ENCODE measurements at places on chromosomes 4 and X.

- no peak for DNase-seq
Observed at GRCh38 chr4:55865228-55865806, 11.9 kb downstream of the EXOC1 start.

GRCh38 chrX:154542723-154543424 lies 3.8 kb downstream of the G6PD start:
- DNase-seq, result no peak

DNA sequence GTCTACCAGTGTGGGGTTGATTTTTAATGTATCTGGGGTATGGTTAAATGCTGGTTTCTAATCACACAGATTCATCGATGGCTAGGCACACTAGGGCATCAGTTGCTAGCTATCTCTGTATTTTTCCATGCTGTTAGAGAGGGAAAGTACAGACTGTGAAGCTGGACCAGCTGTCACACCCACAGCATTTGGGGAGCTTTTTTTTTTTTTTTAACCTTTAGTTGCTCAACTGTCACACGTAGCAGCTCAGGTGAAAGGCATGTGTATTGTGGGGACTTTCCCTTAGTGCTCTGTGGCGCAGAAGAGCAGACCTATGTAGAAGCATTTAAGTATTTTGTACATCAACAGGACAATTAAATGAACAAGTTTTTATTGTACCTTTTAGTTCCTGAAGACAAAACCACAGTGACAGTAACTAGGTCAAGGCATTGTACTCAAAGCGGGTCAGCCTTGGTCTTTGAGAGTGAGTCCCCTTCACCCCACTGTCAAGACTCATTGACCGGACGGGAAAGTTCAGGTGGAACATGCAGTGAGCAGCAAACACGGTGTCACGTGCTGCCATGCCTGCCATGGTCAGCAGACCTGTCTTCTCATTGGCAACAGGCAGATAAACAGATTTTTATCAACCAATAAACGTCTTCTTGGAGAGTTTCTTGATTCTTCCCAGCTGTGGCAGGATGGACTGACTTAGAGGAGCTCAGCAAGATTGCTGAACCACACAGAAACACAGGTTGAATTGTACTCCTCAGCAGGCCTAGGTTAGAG lies 65.3 kb downstream of the CASP3 start:
- DNase-seq, result no peak

- DNase-seq, result no peak
Observed at GRCh38 chr4:136524039-136524438, 1008.3 kb downstream of the PCDH18 start.

DNA sequence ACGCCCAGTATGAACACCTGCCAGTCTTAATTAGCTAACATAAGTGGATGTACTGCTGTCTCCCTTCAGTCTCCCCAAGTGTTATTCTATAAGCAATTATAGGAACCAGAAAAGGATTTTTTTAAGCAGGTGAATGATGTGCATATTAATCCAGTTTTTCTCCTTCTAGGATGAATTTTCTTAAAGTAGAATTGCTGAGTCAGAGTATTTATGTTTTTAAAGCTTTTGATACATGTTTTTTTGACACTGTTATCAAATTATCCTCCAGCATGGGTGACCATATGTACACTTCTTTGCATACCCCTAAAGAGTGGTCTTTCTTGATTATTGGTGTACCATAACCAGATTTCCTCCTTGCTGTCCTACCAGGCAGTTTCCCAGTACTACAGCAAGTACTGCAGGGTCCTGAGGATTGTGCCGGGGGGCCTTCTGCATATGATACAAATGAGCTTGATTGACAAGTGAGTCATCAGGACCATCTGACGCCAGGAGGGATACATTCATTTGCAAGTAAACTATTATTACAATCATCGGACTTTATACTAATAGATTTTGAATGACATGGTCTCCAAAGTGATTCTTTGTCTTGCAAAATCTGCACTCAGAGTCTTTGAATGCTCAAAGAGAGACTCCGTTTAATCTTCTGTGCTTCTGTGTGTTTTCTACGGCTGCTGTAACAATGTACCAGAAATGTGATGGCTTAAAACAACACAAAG lies 10.7 kb upstream of the PCYT1B start:
- DNase-seq, result no peak

DNA sequence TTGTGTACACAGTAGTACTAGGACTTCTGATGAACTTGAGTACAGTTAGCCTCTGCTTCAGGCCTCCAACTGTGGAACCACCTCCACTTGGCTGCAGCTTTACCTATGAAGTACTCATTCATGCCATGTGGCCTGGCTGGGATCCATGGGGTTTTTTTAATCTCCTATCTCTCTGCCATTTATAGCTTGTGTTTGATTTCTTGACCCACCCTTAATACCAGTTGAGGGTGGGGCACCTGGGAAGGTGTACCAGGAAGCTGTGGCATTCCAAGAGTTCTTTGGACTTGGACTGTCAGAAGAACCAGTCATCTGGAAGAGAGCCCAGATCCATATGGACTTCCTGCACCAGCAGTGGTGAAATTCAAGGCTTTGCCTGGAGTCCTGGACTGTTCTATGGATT lies 230.1 kb downstream of the SHROOM3 start:
- DNase-seq, result no peak

- DNase-seq, result no peak
Observed at GRCh38 chrX:120453985-120454384, 15.1 kb downstream of the LAMP2 start.

GRCh38 chrX:67568769-67569168 lies 24.9 kb downstream of the AR start:
- no peak for DNase-seq

DNA sequence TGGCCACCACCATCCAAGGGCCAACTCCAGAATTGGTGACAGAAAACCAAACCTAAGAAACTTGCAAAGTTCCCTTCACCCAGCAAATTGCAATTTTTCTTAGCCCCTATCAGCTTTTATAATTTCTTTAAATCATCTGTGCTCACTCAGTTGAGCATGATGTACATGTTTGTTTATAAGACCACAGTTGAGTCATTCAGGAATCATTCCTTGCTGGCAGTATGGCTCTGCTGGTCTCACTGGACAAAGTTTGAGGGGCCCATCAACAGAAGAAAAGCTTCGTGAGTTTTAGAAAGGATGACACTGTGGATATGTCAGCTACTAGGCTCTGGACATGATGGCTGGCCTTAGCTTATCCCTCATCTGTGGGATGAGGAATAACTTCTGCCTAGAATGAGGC lies 4.0 kb downstream of the TRPC5 start:
- DNase-seq, result no peak

DNA sequence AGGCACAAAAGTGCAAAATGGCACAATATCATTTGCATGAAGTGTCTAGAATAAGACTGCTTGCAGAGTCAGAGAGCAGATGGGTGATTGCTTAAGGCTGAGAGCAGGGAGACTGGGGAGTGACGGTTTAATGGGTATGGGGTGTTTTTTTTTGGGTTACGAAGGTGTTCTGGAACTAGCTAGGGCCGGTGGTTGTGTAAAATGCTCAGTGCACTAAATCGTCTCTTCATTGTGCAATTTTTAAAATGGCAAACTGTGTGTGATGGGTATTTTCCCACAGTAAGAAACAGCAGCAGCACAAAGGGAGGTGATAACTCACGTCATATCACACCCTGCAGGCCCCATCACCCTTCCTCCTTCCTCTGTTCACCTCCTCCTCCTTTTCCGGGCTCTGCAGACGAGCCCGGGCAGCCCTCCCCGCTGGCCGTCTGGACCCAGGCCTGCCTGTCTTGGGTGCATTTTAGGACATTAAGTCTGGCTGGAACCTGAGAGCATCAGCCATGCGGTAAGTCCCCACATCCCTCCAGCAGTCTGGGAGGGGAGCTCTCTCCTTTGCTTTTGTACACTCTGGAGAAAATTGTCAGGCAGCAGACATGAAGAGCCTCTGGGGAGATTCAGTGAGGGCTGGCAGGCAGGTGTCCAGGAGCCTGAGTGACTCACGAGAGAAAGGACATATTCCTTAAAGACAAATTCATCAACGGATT lies 42.7 kb downstream of the ASMT start:
- DNase-seq, result no peak

DNA sequence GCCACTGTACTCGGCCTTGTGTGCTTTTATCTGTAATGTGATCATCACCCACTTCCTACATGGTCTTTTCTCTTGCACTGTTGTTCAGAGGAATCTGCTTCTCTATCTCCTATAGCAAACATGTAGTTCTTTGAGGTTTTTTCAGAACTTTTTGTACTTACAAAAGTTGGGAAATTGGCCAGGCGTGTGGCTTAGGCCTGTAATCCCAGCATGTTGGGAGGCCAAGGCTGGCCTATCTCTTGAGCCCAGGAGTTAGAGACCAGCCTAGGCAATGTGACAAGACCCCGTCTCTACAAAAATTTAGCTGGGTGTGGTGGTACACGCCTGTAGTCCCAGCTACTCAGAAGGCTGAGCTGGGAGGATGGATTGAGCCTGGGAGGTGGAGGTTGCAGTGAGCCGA lies 30.4 kb downstream of the TAF1 start:
- DNase-seq, result no peak

DNA sequence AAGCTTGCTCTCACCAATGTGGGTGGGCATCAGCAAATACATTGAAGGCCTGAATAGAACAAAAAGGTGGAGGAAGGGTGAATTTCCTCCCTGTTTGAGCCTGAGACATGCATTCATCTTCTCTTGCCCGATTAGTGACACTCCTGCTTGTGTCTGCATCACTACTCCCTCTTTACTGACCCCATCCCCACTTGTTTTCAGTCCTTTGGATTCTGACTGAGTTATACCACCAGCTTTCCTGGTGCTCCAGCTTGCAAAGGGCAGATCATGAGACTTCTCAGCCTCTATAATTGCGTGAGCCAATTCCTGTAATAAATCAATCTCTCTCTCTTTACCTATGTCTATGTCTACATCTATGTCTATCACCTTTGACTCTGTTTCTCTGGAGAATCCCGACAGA lies 47.4 kb upstream of the DYNLT3 start:
- no peak for DNase-seq

GRCh38 chr4:171847751-171848150 lies 34.5 kb downstream of the GALNTL6 start:
- no peak for DNase-seq
